ENCODE measurements at places on chromosomes 4 and X.

DNA sequence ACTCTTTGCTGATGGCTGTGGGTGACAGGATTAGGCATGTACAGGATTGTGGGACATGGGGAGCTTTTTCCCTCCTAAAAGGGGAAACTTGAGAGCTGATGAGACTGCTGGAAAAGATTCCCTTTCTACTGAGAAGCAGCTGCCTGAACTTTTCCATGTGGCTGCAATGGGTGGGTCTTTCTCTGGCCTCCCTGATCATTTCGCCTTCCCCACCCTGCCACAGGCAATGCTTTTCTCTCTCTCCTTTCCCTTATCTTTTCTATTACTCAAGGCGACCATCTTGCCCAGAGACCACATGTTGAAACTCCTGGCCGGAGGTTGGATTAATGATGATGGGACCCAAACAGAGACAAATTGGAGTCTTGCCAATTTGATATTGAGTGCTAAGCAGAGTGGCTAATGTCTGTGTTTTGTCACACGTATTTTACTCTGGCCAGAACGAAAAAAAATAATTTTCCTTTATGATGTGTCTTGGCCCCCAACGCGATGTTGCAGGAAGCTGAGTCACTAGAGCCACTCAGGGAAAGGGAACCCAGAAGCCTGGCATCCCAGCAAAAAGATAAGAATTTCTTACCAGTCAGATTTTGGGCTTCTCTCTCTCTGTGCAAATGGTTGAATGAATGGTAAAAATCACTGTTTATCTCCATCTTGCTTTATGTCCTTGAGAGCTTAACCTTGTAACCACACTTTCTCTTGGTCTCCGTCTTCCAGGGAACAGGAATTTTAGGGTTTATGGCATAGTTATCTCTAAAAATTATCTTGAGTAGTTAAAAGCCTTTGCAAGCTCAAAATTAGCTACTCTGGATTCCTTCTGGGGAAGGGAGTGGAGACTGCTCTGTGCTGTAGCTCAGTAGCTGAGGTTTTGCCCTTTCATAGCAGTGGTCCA lies 19.4 kb upstream of the ATP8A1 start:
- no peak for DNase-seq

- no peak for DNase-seq
Measured at GRCh38 chr4:142725886-142726285, 120.2 kb downstream of the INPP4B start.

GRCh38 chr4:5816101-5816500 lies 76.8 kb downstream of the CRMP1 start:
- DNase-seq: no peak

GRCh38 chr4:40840255-40840984 lies 90.7 kb downstream of the NSUN7 start:
- DNase-seq: no peak

- no peak for DNase-seq
Measured at GRCh38 chr4:67542076-67542475, 3.2 kb downstream of the CENPC start.

DNA sequence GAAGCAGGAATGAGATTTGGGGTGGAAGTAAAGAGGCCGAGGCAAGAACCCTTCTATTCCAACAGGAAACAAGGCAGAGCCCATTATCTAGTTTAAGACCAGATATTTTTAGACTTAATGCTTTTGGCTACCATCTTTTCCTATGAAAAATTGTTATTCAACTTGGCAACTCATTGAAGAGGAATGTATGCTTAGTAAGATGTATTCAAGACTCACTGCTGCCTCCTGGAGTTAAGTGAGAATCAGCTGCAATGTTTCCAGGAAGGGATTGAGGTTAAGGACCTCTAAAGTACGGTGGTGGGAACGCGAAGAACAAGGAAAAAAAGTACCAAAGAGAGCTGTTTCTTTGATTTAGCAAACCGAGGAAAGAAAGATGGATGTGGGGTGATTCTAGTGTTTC lies 89.1 kb downstream of the RAPGEF2 start:
- no peak for DNase-seq

DNA sequence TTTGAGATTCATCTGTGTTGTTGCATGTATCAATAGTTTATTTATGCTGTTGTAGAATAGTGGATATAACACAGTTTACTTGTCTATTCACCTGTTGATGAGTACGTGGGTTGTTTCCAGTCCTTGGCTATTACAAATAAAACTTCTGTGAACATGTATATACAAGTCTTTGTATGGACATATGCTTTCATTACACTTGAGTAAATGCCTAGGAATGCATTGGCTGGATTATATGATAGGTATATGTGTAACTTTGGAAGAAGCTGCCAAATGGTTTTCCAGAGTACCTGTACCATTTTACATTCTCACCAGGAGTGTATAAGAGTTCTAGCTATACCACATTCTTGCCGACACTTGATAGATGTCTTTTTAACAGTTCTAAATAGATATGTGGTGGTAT lies 16.5 kb downstream of the ART3 start:
- no peak for DNase-seq

GRCh38 chr4:85772470-85772869 lies 297.5 kb downstream of the ARHGAP24 start:
- DNase-seq: no peak

GRCh38 chrX:48558271-48558670 lies 16.0 kb upstream of the RBM3 start:
- DNase-seq: no peak

DNA sequence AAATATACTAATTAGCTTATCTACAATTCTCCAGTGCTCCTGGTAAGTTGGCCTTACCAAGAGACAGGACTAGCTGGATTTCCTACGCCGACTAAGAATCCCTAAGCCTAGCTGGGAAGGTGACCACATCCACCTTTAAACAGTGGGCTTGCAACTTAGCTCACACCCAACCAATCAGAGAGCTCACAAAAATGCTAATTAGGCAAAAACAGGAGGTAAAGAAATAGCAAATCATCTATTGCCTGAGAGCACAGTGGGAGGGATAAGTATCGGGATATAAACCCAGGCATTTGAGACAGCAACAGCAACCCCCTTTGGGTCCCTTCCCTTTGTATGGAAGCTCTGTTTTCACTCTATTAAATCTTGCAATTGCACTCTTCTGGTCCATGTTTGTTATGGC lies 1025.0 kb downstream of the RAB28 start:
- no peak for DNase-seq

DNA sequence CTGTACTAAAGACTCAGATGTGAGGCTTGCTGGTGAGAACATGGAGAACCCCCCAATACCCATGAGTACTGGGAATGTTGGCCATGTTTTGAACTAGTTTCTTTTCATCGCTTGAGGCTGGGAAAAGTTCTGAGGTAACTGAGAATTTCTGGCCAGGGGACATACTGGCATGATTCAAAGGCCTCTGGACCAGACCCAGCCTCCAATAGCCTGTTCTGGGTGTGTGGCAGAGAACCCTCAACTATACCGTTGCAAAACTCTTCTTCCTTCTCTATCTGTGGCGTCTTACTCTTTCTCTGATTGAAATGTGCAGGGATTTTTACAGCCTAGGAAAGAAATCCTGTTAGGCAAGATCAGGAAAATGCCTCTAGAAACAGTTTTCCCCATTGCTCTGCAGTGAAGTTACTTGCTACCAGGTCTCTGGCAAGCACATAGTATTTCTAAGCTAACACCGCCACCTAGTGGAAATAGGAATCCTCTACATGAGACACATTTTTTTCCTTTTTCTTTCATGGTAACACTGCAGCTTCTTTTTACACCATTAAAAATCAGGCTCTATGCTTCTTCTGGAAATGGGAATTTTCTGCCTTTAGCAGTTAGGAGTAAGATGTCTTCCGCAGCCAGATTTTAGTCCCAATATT lies 170.7 kb upstream of the ZCCHC13 start:
- DNase-seq: peak; percentile 45

GRCh38 chr4:182743815-182744214 lies 173.4 kb downstream of the DCTD start:
- no peak for DNase-seq

GRCh38 chrX:95764972-95765451 lies 919.6 kb upstream of the DIAPH2 start:
- DNase-seq: no peak

GRCh38 chr4:99349338-99349737 lies 3.2 kb downstream of the ADH1C start:
- no peak for DNase-seq

GRCh38 chr4:11881364-11881763 lies 452.7 kb upstream of the HS3ST1 start:
- no peak for DNase-seq

DNA sequence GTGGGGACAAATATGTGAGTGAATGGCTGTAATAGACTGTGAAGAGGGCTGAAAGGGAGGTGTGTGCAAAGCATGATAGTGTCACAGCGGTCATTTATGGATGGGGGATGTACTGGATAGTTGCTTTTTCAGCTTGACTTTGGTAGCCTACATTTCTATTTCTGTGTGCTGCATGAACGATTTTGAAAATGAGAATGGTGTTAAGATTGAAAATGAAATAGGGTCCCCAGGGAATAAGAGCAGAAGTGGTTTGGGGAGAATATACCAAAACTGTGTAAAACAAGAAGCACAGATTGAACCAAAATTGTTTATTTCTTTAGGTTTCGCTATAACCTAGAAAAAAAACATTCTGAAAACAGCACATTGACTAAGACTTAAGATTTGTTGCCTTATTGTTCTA lies 58.8 kb upstream of the CLNK start:
- DNase-seq: no peak

- DNase-seq: no peak
Measured at GRCh38 chrX:122046226-122046625, 998.8 kb downstream of the GLUD2 start.

DNA sequence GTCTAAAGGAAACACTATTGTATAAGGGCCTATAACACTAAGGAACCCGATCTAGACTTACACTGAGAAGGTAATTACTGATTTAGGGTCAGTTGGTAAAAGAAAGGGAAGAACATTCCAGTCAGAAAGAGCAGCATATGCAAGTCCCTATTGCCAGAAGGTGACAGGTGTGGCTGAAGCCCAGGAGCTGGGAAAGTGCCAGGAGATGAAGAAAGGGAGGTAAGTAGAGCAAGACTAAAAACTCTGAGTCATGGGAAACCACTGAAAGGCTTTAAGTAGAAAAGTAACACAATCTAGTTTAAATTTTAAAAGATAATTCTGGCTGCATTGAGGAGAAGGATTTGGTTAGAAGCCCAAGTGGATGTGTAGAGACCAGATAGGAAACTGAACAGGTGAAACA lies 77.7 kb upstream of the INTU start:
- DNase-seq: no peak

DNA sequence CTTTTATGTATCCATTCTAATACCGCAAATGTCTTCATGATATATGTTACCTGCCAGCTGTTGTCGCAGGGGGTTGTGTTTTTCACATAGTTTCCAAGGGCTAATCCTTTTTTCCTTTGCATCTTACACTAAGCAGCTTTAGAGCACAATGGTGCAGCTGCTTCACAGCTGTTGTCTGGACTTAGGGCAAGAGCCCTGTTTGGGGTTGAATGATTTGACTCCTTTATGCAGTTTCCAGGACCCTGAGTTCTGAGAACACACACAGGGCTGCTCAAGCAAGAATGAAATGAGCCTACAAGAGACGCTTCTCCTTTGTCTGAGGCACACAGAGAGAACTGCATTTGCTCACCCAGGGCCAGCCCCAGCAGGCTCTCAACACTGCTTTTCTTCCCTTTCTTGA lies 20.2 kb downstream of the CCNG2 start:
- no peak for DNase-seq

DNA sequence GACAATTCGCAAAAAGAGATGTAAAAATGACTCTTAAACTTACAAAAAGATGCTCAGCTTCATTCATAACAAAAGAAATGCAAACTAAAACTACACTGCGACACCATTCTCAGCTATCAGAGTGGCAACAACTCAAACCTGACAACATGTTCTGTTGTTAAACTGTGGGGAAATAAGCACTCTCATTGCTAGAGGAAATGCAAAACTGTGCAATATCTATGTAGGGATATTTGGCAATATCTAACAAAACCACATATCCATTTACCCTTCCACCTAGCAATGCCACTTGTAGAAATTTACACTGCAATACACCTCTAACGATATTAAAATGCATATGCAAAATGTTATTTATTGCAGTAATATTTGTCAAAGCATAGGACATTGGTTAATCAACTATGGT lies 78.3 kb upstream of the EGFL6 start:
- no peak for DNase-seq

DNA sequence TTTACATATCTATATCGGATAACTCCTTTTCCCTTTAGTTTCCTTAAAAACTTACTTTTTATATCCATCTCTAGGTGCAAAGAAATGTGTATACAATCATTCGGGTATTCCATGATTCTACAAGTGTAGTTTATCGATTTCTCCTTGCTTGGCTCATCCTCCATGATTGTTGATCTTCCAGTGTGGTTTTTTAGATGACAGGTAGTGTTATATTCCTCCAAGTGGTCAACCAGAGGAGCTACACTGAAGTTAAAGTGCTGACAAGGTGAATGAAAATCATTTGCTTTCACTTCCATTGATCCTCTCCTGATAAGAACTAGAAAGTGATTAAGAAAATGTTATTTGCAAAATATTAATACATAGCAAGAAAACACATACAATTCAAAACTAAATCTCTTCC lies 38.5 kb downstream of the TMEM156 start:
- no peak for DNase-seq

DNA sequence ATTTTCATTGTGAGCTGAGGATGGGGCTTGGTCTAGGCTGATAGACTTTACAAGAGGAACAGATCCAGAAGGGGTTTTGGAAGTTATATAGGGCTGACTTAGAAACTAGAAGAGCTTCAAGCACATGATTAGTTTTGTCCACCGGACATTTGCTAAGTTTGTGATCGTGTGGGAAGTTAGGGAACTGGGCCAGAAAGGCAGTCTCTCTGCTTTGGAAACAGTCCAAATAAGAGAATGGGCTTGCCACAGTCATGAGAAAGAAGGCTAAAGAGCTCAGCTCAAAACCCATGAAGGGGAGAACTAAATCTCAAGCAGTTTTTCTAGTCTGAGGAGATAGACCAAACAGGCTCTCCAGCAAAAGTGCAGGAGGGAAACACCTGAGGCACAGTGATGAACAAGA lies 67.8 kb downstream of the ZNF674 start:
- no peak for DNase-seq

GRCh38 chr4:95476121-95476520 lies 72.7 kb downstream of the UNC5C start:
- DNase-seq: no peak

GRCh38 chrX:29432534-29432933 lies 782.8 kb upstream of the MAGEB2 start:
- DNase-seq: no peak

DNA sequence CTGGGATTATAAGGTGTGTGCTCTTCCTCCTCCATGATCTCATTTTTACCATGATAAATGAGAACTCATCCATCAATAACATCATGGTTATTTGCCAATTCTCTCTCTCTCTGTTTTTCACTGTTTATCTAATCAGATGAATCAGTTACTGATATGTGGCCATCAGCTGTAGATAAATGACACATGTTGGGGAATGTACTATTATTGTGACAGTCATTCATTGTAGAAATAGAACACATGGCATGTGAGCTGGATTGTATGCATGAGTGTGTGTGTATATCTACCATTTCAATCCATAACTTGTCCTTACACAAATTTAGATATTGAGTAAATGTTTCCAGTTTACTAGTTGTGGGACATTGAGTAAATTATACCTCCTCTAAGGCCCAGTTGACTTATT lies 53.0 kb downstream of the OSTC start:
- DNase-seq: no peak

GRCh38 chrX:130109429-130110378 lies 593 bp downstream of the ELF4 start:
- no peak for DNase-seq
